ENCODE measurements at places on chromosomes 7 and 10.

- DNase-seq = no peak
Observed at GRCh38 chr10:19968745-19969144, 152.5 kb downstream of the PLXDC2 start.

- no peak for DNase-seq
Observed at GRCh38 chr7:79507131-79507530, 53.7 kb upstream of the MAGI2 start.

DNA sequence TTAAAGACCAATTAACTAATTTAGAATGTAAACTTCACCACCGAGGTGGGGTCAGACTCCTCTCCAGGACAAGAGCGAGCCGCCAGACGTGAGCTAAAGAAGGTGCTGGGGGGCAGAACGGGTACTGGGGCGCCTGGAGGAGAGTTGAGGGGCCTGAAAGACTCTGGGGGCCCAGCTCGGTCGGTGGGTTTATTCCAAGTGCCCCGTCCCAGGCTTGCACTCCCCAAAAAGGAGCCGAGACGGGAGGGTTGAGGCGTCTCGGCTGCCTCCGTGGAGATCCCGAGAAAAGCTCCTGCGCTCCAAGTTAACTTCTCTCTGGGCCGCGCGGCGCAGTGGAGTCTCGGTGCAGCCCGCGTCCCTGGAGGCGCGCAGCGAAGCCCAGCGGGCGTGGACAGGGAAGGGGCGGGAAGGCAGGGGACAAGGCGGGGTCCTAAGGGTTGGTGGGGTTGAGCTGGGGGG, 553.3 kb downstream of the TFEC start:
- DNase-seq = no peak

DNA sequence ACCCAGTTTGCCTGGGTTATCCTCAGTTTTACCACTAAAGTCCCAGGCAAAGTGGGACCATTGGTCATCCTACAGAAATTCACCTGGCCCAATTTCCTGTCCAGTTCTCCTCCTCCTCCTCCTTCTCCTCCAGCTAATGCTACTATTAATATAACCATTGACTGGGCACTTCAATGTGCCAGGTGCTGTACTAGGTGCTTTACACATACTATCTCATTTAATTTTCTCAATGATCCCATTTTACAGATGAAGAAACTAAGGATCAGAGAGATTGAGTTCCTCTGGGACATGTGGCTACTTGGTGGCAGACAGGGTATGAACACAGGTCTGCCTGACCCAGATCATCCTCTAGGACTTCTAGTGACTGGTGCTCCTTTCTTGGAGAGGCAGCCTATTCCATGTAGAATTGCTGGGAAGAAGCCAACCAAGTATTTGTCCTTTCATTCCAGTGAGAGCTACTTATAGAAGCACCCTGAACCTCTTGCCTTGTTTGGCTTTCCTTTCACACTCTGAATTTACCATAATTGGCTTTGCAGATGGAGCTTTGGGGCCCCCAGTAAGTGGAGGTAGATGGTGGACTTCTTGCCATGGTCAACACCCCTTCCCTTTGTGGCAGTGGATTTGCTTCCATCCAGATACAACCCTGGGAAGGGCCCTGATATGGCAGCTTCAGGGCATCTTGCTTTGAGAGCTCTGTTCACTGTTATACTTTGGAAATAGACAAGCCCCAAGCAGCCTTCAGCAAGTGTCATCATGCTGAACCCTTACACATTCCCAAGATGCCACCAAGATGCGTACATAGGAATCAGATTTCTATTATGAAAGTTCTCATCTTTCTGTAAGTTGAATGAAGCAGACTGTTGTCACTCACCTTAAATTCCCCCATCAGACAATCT, 78.7 kb downstream of the MYOF start:
- no peak for DNase-seq

DNA sequence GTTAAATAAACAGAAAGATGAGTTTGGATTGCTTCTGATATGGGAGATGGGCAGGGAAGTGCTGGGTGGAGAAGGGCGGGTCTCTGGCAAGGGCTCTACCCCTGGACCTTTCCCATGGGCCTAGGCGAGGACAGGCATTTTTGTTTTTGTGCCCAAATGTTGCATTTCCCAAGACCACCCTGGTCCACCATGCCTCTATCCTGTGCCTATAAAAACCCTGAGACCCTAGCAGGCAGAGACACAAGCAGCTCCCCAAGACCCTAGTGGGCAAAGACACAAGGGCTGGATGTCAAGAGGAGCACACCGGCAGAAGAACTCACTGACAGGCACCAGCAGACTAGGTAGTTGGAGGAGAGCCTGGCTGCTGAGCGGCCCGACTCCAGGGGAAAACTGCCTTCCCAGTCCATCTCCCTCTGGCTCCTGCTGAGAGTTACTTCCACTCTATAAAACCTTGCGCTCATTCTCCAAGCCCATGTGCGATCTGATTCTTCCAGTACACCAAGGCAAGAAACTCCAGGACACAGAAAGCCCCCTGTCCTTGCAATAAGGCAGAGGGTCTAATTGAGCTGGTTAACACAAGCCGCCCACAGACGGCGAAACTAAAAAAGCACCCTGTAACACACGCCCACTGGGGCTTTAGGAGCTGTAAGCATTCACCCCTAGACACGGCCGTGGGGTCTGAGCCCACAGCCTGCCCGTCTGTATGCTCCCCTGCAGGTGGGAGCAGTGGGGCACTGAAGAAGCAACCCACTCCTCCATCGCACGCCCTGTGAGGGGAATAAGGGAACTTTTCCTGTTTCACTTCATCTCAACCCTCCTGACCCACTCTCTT, 291.4 kb downstream of the PTPRN2 start:
- no peak for DNase-seq

DNA sequence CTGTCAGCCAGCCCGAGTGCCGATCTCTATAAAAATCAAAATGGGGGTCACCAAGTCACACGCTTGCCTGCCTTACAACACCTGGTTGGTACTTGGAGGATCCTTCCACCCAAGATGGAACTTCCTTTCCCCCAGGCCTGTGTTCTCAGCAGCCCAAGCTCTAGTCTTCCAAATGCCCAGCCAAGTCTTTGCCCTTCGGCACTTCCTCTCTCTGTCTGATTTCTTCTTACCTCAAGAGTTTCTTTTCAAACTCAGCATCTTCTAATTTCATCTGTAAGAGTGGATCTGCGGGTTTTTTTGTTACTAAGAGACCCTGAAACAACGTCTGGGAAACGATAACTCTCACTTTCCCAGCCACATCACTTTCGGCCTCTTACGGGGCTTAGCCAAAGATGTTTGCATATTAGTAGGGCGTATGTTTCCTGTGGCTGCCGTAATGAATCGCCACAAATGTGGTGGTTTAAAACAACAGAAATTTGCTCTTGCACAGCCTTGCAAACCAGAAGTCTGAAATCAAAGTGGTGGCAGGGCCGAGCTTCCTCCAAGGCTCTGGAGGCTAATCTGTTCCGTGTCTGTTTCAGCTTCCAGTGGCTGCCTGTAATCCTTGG, 219.9 kb downstream of the TCF7L2 start:
- peak; percentile 86 for DNase-seq

DNA sequence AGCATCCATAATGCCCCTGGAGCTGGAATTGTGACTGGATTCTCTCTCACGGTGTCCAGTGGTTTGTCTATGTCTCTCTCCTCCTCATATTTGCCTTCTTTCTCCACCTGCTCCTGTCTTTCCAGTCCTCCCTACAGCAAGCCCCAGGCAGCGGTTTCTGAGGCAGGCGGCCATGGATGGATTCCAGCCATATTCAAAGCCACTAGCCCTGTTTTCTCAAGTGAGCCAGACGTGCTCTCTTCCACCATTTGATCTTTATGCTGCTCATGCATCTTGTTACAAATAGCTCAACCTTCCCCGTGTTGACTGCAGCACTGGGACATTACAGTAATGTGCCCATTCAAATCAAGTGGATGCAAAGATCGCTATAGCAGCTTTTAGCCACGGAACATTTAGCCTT, 387.2 kb upstream of the PODXL start:
- DNase-seq = no peak

DNA sequence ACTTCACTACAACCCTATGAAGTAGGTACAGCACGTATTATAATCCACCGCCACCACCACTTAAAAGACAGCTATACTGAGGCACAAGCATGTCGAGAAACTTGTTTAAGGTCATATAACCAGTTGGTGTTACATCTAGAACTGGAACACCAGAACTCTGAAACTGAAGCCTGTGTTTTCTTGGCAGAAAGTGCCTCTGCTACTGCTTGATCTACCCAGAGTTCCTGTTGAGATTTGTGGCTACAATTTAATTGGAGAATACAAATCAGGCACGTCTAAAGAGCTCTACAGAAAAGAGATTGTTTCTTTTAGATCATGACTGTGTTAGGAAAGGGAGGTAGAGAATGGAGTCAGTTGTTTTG, 4.3 kb upstream of the ADD3 start:
- DNase-seq = no peak

DNA sequence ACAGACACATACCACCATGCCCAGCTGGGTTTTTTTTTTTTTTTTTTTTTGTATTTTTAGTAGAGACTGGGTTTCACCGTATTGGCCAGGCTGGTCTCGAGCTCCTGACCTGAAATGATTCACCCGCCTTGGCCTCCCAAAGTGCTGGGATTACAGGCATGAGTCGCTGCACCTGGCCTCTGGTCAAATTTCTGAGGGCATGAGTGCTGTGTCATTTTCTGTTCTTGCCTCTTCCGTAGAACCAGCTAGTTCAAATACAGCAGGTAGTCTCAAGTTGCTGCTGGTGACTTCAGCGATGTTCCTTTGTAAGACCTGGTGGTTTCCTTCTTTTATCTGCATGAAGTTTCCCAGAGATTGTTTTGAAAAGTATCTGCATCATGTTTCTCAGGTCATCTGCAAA, 134.8 kb upstream of the SHH start:
- no peak for DNase-seq

DNA sequence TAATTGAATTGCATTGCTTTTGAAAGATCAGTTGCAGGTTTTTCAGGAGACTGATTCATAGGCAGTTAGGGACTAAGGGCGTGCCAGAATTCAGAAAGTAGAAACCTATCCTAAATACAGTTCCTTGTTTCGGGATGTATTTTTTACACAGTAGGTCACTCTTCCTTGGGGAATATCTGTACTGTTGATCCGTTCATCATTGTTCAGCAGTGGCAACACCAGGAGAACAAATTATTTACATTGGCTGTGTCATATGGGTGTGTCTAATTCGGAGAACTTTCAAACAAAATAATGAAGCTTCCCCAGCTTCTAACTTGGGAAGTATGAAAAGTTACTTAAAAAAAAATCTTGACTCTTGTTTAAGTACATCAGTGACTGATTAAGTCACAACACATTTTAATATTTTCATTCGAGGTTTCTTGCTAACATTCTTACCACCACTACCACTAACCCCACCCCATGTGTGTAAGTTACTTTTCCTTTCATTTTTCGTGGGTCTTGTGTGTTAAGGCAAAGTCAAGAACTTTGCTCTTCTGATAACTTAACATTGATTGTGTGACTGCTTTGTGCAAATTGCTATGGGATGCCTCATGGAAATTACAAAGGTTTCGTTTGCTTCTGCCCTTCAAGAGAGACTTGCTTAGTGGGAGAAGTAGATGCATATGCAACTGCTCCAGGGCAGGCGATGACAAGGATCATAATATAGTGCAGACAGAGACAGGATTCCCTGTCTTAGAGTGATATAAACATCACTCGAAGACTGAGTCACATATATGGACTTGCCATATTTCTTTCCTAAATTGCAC, 43.8 kb upstream of the RPA3 start:
- peak; percentile 70 for DNase-seq

GRCh38 chr10:118358327-118358726, 16.2 kb upstream of the FAM204A start:
- no peak for DNase-seq

GRCh38 chr7:116862951-116863670, 724 bp downstream of the CAPZA2 start:
- DNase-seq = peak; percentile 70

- DNase-seq = no peak
Observed at GRCh38 chr7:137091396-137091795, 222.9 kb downstream of the CHRM2 start.

- no peak for DNase-seq
Observed at GRCh38 chr7:13800694-13801448, 188.6 kb downstream of the ETV1 start.

- DNase-seq = no peak
Observed at GRCh38 chr7:132002343-132002968, 446.0 kb upstream of the PODXL start.

DNA sequence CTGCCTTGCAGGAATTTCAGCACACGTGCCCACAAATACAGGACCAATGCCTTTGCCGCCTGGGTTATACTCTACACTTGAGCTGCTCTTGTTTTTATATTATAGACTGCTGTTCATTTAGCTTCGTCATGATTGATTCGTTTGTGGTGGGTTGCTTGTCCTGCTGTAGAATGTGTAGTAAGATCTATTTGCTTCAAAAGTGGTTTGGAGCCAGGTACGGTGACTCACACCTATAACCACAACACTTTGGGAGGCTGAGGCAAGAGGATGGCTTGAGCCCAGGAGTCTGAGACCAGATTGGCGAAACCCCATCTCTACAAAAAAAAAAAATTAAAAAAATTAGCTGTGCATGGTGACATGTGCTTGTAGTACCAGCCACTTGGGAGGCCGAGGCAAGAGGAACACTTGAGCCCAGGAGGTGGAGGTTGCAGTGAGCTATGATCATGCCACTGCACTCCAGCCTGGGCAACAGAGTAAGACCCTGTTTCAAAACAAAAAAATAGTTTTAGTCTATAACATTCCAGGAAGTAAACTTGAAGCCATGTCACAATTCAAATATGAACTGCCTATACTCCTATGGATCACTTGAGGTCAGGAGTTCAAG, 9.0 kb upstream of the RHBDD2 start:
- no peak for DNase-seq

DNA sequence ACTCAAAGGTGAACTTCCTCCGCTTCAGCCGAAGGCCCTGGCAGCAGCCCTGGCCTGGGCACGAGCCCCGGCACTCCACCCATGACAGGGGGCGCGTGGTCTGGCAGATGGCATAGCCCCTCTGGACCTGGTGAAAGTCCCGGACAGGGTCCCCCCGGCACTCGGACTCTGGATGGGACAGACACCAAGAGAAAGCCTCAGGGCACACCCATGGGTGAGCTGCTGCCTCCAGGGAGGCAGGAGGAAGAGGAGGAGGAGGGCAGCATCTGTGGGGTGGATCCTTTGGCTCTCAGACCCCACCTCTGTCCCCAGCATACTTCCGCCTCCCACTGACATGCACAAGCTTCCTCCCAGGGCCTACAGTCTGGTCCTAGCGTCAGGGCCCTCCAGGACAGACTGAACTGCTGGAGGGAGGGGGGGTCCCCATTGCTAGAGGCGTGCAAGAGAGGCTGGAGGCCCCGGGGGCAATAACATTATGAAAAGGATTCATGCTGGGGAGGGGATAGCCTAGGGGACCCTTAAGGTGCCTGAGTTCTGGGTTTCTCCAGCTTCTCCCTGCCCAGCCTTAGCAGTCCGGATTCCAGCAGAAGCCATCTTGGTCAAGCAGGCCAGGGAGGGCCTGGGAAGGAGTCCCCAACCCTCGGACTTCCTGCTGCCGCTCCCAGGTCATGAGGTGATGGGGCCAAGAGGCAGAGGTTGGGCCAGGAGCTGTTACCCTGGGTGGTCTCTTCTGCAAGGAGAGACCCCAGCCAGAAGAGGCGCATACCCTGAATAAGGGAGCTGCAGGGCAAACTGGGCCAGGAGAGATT, 169.3 kb downstream of the LCOR start:
- DNase-seq = no peak
